ENCODE measurements at places on chromosomes 4 and X.
A peak's percentile ranks its signal among the peaks of the same experiment; 100 is the strongest.

DNA sequence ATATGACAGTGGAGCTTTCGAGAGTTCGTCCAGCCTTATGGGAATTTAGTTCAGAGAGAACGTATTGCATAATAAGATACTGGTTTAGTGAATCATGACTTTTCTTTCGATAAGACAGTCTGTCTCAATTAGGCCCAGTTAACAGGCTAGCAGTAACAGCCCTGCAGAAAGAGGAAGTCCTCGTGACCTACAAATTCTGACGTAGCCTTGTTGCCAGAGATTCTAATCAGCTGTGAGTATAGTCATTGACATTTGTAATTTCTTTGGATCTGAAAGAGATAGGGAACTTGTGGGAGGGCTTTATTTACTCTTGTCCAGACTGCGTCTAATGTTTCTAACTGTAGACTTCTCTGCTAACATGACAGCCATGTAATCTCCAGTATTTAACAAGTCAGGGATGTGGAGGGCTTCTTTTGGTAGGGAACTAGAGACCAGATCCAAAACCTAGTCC, 15.8 kb downstream of the ART3 start:
- no peak for DNase-seq

- DNase-seq = no peak
Observed at GRCh38 chr4:57109411-57109846, 756 bp downstream of the IGFBP7 start.

GRCh38 chrX:7586126-7586525, 256.8 kb upstream of the VCX start:
- DNase-seq = no peak

DNA sequence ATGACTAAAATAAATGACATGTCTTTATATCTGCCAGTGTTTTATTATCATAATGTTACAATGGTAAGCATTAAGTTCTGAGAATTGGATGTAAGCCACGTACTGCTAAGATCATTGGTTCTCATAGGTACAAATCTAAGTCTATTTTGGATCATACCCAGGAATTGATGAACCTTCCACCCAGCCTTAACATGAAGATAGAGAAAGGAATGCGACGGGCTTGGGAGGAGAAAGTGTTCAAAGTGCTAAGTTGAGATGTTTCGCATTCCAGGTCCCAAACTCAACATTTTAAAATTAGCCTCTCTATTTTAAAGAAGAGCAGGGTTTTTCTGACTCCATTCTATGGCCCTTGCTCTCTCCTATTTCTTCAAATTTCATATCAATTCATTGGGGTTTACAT, 54.9 kb upstream of the FRAS1 start:
- DNase-seq = no peak

DNA sequence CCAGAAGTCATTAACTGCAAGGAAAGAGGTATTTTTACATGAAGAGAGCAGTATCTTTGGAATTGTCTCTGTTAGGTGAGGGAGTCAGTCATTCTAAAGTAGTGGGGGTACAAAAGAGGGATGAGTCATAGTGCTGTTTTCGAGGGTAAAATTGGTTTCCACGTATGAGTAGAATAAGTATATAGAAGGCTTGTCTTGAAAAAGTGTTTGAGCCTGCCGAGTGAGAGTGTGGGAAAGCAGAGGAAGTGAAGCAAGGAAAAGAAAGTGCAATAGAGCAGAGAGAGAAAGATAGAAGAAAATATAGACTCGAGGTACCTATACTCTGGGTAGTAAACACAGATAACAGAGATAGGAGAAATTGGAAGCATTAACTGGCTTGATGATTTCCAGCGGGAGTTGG, 696.4 kb downstream of the DMD start:
- DNase-seq = no peak

GRCh38 chr4:99179626-99180025, 35.5 kb upstream of the ADH4 start:
- no peak for DNase-seq

GRCh38 chr4:109683621-109684253, 19.5 kb downstream of the CASP6 start:
- DNase-seq = no peak

DNA sequence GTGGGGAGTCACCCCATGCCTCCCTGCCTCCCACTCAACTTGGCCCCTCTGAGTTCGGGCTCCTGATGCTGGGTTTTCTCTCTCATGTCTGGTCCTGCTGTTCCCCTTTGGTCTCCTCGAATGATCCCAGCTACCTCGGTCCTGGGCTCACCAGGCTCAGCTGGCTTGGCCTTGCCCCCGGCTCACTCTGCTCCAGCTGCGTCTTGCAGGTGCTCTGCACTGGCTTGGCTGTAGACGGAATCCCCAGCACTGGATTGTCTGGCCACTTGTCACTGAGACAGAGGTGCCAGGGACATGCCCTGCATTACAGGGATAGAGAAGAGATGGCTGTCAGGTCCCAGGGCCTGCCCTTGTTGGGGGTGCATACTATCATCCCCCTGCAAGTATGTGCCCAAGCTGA, 41.6 kb upstream of the NYX start:
- no peak for DNase-seq

- no peak for DNase-seq
Observed at GRCh38 chrX:350148-350533, 31.5 kb upstream of the GTPBP6 start.

- DNase-seq = no peak
Observed at GRCh38 chr4:185149392-185149791, 6.3 kb downstream of the SLC25A4 start.

- DNase-seq = no peak
Observed at GRCh38 chr4:87240341-87240740, 19.9 kb upstream of the KLHL8 start.

DNA sequence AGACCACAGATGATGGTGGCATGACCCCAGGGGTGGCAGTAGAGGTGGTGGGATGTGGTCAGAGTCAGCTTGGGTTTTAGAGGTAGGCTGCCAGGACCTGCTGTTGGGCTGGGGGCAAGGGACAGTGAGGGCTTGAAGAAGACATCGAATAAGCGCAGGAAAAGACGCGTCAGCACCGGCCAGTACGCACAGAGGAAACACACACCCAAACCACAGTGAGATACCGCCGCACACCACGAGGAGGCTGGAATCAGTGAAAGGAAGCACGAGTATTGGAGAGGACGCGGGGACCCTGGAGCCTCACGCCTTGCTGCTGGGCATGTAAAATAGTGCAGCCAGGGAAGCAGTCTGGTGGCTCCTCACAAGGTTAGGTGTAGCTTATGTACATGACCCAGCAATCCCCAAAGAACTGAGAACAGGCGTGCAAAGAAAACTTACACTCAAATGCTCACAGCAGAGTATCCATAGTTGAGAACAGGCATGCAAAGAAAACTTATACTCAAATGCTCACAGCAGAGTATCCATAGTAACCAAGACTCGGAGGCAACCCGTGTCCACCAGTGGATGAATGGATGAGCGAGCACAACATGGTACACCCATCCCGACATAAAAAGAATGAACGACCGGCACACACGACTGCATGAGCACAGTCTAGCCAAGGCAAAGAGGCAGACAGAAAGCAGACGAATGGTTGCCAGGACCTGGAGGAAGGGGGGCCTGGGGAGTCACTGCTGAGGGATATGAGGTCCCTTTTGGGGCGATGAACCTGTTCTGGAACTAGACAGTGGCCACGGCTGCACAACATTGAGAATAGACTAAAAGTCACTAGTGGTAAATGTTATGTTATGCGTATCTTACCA, 13.3 kb downstream of the PDZD4 start:
- peak; percentile 8 for DNase-seq

DNA sequence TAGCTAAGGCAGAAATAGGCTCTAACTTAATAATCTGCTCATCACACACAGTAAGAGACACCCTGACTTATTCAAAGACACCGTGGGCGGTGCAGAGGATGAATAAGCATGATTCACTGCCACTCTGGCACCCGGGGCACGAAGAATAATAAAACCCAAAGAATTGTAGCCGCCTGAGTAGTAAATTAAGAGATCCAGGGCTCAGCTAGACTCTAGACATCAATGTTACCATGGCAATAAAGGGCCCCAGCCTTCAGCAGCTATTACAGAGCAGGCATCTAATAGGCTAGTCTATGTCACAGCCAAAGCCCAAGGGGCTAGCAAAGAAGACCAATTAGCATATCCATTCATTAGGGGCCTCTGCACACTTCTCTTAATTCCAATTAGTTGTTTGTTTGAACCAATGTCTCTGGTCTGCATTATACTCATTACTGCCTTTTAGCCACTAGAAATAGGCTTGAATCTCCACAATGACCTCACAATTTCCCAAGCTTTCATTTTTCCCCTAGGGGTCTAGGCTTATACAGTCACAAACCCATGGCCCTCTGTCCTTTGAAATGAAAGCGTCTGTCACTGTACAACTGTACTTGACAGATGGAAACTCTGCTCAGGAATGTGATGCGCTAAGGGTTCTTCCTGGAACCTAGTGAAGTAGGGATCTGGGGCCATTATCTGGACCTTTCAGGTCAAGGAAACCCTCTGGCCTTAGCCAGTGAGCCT, 3.0 kb upstream of the ATP1B4 start:
- DNase-seq = no peak

DNA sequence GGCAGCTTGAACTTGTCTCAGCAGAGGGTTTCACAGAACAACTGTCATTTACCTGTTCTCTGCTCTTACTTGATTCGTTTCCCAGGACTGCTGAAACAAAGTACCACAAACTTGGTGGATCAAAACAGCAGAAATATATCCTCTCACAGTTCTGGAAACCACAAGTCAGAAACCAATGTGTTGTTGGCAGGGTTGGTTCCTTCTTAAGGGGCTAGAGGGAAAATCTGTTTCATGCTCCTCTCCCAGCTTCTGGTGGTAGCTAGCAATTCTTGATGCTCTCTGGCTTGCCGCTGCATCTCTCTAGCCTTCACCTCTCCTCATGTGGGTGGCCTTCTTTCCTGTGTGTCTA, 4.7 kb downstream of the TLR8 start:
- DNase-seq = no peak

- DNase-seq = no peak
Observed at GRCh38 chr4:120198411-120198810, 131.8 kb upstream of the MAD2L1 start.
